A549 treated with Mapracorat at 1 μM for 4 hours (cell line): ENCODE measurements at places on chromosomes 6 and 20. TPM values are rescaled to one million over a fixed set of nuclear protein-coding genes. Genes with fewer than 3 reads are reported as not detected.

DNAJC5 gene
- 22.6 to 29.0 TPM (median 28.3 TPM) in 5 replicates for total RNA-seq

KCNB1 gene
- 0.98 to 3.6 TPM (median 1.3 TPM) in 5 replicates for total RNA-seq

CAGE1 gene
- total RNA-seq, result not detected in 5 replicates

KHDC1L gene
- 0.29 TPM in 1 of 5 replicates, not detected in the others for total RNA-seq

POPDC3 gene
- 23.4 to 25.4 TPM (median 24.4 TPM) in 5 replicates for total RNA-seq

CTNNBL1 gene
- 56.2 to 69.6 TPM (median 66.2 TPM) in 5 replicates for total RNA-seq

TRERF1 gene
- total RNA-seq, result 5.2 to 7.9 TPM (median 7.5 TPM) in 5 replicates

IFT52 gene
- total RNA-seq, result 26.8 to 32.8 TPM (median 30.1 TPM) in 5 replicates

SLC22A2 gene
- total RNA-seq, result 0.10 to 0.15 TPM (median 0.12 TPM) in 3 of 5 replicates, not detected in the others

SLC17A1 gene
- 0.09 to 0.16 TPM (median 0.12 TPM) in 4 of 5 replicates, not detected in the other for total RNA-seq

KIFC1 gene
- total RNA-seq, result 36.9 to 44.7 TPM (median 43.5 TPM) in 5 replicates

OPRL1 gene
- 0.73 to 1.2 TPM (median 0.99 TPM) in 5 replicates for total RNA-seq

GFOD1 gene
- total RNA-seq, result 1.5 to 1.9 TPM (median 1.6 TPM) in 5 replicates

PHACTR1 gene
- not detected in 5 replicates for total RNA-seq

SLC22A1 gene
- 1.9 to 3.3 TPM (median 2.4 TPM) in 5 replicates for total RNA-seq

NKX2-2 gene
- not detected in 5 replicates for total RNA-seq

RAB44 gene
- total RNA-seq, result 0.03 to 0.06 TPM (median 0.04 TPM) in 4 of 5 replicates, not detected in the other

RAET1L gene
- 0.26 to 0.55 TPM (median 0.41 TPM) in 5 replicates for total RNA-seq

CLIC1 gene
- total RNA-seq, result 471 to 496 TPM (median 485 TPM) in 5 replicates

AKAP12 gene
- total RNA-seq, result 126 to 197 TPM (median 168 TPM) in 5 replicates

ARMC12 gene
- total RNA-seq, result 0.26 to 0.97 TPM (median 0.55 TPM) in 5 replicates

BANF2 gene
- not detected in 5 replicates for total RNA-seq

DUSP15 gene
- total RNA-seq, result 0.52 to 1.4 TPM (median 1.1 TPM) in 5 replicates

CST2 gene
- total RNA-seq, result 0.27 to 0.85 TPM (median 0.43 TPM) in 5 replicates

ADGRF4 gene
- 11.9 to 15.7 TPM (median 13.3 TPM) in 5 replicates for total RNA-seq

SLC39A7 gene
- total RNA-seq, result 104 to 111 TPM (median 108 TPM) in 5 replicates
